ENCODE measurements at places on chromosomes 2 and 18.
A peak's percentile ranks its signal among the peaks of the same experiment; 100 is the strongest.

GRCh38 chr18:55247032-55247431 is 287.8 kb upstream of the CCDC68 start:
- no peak for DNase-seq

GRCh38 chr2:122927197-122927596 is 1097.9 kb upstream of the CNTNAP5 start:
- peak; percentile 54 for DNase-seq

- no peak for DNase-seq
Observed at GRCh38 chr2:96145848-96146152, 560 bp upstream of the DUSP2 start.

- DNase-seq: no peak
Observed at GRCh38 chr2:160141912-160142311, 58.2 kb downstream of the ITGB6 start.

DNA sequence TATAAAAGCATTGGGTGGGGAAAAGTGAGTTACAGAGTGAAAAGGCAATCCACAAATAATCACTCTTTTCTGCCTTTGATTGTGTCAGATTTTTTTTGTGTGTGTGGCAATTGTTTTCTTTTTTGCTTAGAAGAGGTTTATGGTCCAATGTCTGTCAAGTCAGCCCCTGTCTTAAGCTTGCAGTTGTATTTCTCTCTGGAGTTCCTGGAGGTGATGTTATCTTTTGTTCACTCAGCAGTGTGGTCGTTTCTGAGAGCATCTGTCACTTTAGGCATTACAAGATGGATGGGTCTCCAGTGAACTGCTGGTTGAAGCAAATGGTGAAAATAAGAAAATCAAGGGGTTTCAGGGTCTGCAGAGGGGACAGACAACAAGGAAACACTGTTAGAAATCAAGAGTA is 121.3 kb downstream of the GREB1L start:
- DNase-seq: no peak

- DNase-seq: no peak
Observed at GRCh38 chr2:222797261-222797660, 63.6 kb upstream of the ACSL3 start.

- DNase-seq: no peak
Observed at GRCh38 chr18:58401191-58401590, 227.7 kb downstream of the ALPK2 start.

DNA sequence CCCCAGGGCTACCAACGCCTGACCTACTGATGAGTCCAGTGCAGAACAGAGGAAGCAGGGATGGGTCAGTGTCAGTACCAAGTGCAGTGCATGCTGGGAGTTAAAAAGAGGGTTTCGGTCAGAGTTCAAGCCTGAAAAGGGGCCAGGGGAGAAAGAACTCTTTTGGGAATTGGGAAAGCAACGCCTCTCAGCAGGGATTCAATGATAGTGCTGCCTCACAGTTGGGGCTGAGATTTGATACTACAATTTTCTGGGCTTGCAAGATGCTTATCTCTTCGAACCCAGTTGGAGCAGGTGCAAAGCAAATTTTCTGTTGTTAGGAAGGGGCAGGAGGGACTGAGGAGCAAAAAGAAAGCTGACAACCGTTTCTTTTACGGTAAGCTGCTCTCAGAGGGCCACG is 82.6 kb downstream of the CERKL start:
- DNase-seq: no peak

DNA sequence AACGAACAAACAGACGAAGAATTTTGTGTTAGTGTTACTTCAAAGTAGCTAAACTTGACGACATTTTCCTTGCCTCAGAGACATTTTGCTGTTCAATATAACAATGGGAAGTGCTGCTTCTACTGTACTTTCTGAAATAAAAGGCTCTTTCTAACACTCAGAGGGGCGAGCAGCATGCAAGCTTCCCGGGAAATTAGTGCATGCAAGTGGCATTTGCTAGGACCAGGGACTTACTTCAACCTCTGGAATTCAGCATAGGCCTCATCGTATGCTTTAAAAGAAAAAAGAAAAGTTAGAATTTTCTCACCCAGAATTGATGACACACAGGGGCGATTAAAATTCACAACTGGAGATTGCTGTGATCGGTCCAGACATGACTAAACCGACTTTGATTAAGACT is 62.5 kb upstream of the LPIN2 start:
- no peak for DNase-seq

DNA sequence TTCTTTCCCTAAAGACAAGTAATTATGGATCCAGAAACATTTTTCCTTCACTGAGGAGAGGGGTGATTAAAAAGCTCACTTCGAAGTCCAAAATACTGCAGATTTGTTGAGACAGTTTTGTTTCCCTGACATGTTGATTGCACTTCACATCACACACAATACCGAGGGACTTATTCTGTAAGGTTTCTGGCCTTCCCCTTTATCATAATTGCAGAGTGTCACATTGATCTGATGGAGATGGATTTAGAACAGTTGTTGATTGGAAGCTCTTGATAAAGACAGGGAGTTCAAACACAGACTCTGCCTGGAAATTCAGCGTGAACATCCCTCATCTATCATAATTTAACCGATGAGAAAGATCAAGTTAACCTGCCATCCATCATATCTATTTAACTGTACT is 163.6 kb downstream of the PTPRM start:
- no peak for DNase-seq

GRCh38 chr2:97997784-97998392 is 2.1 kb upstream of the TMEM131 start:
- DNase-seq: no peak

GRCh38 chr2:29448096-29448688 is 333.0 kb downstream of the CLIP4 start:
- DNase-seq: no peak

DNA sequence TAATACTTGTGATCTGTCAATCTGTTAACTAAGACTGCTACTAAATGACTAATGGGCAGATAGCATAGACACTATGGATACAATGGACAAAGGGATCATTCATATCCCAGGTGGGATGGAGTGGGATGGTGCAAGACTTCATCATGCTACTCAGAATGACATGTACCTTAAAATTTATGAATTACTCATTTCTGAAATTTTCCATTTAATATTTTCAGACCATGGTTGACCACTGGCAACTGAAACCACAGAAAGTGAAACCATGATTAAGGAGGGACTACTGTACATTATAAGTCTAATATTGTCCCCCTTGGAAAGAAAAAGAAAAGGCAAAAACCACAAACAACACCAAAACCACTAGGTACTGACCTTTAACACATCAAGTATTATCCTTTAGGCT is 247.0 kb upstream of the SYT4 start:
- no peak for DNase-seq

DNA sequence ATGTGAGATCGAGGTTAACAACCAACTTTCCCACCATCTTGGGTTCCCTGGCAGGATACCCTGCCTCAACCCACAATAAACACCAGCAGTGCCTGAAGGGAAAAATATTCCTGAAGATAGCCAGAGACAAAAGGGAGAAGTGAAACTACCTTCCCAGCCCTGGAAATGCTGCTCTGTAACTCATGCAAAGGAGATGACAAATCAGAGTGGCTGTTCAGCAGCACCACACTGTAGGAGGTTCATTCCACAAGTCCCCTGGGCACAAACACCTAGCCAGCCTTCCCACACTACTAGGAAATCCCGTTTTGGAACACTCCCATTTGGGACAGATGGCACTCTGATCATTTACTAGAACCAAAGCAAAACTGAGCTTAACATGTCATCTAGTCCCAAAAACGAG is 190.7 kb upstream of the RBBP8 start:
- DNase-seq: no peak

- no peak for DNase-seq
Observed at GRCh38 chr2:134029418-134029817, 224.5 kb upstream of the MGAT5 start.

DNA sequence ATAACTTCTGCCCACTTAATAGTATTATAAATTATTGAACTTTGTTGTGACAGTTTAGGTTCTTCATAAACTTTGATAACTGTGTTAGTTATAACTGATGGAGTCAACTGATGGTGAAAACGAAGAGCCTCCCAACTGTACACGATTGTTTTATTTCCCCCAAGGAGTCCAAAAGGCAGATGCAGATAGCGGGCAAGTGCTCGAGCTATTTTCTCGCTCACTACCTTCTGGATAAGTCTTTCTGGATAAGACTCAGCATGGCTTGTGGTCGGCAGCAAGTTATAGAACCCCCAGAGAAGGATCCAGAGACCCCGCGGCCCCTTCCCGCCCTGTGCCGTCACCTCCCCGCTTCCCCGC is 517 bp downstream of the GCFC2 start:
- DNase-seq: no peak

DNA sequence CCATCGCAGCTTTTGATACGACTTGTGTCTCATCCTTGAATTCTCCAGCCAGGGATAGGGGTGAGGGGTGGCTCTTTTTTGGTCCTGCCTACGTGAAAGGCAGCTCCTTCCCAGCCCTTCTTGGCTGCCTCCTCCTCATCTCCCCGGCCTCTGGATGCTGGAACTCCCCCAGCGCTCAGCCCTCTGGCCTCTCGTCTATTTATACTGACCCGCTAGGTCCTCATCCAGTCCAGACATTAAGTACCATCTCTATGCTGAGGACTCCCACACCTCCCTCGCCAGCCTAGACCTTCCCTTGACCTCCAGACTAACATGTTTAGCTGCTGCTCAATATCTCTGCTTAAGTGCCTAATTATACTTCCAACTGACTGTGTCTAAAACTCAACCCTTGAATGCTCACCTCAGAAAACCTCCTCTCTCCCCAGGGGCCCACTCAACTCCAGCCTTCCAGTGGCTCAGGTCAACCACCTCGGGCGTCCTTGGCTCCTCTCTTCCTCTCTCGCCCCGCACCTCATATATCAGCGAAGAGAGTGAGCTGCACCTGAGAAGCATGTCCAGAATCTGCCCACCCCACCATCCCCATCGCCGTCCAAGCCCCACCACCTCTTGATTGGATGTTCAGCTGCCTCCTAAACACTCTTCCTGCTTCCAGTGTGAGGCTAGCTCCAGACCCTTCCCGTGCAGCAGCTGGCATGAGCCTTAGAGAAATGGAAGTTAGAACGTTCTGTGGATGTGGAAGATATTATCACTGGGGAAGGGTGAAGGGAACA is 34.8 kb downstream of the TOGARAM2 start:
- DNase-seq: no peak

GRCh38 chr2:8547284-8548064 is 134.4 kb upstream of the ID2 start:
- no peak for DNase-seq

- DNase-seq: no peak
Observed at GRCh38 chr2:18516112-18516511, 44.3 kb downstream of the RDH14 start.

DNA sequence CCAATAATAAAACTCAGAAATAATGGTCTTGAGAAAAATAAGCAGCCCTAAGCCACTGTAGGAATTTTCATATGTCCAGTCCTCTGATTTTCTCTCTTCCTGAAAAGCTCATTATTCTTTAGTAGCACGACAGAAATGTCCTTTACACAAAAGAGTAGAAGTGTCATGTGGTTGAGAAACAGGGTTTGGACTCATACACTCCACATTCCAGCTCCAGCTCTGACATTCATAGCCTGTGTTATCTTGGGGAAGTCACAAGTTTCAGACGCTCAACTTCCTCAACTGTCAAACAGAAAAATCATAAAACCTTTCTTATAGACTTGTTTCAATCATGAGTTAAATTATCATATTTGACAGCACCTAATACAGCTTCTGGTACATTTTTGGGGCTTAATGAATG is 511.5 kb downstream of the TNS1 start:
- DNase-seq: no peak

DNA sequence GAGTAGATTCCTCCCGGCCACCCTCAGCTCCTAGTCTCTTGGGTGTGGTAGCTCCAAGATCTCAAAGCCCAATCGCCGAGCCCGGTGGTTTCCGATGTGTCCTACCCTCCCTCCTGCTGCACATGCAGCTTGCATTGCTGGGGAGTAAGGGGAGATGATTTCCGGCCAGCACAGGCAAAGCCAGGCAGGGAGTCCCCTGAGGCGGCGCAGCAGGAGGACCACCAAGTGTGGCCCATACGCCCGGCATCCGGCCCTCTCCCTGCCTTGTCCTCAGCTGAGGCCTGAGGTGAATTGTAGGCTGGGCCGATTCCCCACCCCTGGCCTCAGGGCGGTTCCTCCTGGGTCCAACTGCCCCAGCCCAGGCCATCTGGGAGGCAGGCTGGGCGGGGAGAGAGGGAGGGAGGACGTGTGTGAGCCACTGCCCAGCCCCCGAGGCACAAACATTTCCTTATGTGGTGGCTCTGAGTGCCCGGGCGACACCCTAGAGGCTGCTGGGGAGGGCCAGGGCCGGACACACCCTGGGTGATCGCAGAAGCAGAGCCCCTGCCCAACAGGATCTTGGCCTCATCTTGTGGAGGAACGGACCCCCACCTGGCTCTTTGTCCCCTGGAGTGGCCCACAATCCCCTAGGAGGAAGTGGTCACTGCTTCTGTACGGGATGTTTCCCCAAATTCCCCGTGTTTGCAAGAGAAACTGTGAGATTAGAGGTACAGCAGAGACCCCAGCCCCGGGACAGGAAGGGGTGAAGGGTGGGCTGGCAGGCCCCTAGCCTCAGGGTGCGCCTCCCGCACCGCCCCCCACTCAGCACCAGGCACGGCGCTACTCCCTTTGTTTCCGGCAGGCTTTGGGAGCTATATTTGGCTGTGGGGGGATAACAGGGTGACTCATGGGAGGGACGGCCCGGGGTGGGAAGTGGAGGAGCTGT is 41.9 kb upstream of the PTMA start:
- peak; percentile 87 for DNase-seq

DNA sequence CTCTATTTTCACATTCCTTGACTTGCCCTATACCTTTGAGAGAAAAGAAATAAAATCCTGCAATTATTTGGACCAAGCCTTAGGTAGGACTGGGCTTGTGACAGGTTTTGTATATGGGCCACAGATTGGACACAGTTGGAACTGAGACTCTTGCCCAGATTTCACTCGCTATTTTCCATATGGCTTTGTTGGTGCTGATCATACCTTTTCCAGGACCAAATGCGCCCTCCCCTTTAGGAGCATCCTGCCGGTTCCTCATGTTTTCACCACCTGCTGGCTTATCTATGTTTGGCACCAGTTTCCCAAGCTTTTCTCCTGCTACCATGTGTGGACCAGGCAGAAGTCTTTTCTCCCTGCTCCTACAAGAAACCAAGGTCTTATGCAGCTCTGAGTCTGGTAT is 494.9 kb downstream of the EPHA4 start:
- no peak for DNase-seq

GRCh38 chr2:85772019-85772745 is 18.4 kb downstream of the ATOH8 start:
- no peak for DNase-seq

DNA sequence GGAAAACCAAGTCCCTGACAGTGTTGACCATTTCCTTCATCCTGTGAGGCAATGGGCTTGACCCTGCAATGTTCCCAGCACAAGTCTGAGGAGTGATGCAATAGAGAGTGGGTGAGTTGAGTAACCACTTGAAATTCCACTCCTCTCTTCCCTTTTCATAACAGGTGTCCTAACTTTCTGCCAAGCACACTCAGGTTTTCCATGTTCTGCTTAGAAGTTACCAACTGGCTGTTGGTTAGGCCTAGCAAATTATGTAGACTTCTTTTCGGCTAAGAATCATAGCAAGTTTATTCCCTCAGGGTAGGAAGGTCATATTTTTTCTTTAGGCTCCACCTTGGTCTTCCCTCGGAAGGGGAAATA is 11.5 kb downstream of the GNLY start:
- DNase-seq: no peak

Data from H1 (cell line).